ENCODE measurements at places on chromosomes 2 and 18.

DNA sequence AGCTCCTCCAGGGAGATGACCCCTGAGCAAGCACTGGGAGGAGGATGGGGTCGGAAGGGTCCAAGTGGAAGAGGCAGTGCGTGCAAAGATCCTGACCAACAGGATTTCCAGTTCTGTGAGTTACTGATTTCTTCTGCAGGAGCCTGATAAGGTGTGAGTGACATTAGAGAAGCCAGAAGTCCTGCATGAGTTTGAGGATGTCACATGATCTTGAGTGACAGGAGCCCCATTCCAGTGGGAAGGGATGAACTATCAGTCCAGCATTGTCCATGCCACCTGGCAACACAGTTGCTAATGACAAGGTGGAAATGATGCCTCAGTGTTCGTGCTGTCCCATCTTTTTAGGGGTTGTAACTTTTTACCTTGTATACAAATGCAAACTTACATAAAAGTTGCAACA is 285.1 kb upstream of the HDAC4 start:
- no peak for DNase-seq

- no peak for DNase-seq
These were observed 10.2 kb downstream of the IAH1 start for GRCh38 chr2:9484533-9484932.

- DNase-seq = no peak
These were observed 86.2 kb downstream of the METTL8 start for GRCh38 chr2:171347591-171348032.

- no peak for DNase-seq
These were observed 30.7 kb downstream of the LYPD6B start for GRCh38 chr2:149068996-149069888.

DNA sequence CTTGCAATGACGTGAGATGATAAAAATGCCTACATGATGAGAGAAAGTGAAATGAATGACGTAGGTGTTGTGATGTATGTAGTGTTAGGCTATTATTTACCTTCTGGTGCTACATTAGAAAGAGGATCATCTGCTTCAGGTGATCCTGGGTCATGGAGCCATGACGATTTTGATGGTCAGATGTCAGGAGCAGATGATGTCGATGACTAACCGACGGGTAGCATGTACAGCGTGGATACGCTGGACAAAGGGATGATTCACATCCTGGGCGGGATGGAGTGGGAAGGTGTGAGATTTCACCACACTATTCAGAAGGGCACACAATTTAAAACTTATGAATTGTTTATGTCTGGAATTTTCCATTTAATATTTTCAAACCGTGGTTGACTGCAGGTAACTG is 43.5 kb upstream of the ACVR1C start:
- no peak for DNase-seq

- DNase-seq = no peak
These were observed 114.8 kb upstream of the ZNF236 start for GRCh38 chr18:76707534-76707933.

- DNase-seq = no peak
These were observed 18.5 kb upstream of the RBBP8 start for GRCh38 chr18:22914633-22915032.

DNA sequence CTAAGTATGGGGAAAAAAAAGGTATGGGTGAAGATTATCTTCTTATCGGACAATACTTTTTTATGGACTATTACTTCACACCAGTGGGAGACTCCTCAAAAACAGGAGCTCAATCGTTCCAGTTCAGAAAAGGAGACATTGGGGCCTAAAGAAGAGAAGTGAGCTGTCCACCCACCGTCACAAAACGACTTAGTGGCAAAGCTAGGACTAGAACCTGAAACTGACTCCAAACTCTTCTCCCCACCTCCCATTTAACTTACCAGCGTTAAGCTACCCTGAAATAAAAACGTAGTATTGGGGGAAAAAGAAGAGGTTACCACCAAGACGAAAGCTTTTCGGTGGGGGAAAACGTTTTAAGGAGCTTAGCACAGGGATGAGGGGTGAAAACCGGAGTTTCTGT is 503 bp downstream of the GTF3C3 start:
- DNase-seq = peak; percentile 18

GRCh38 chr2:224816816-224817215 is 100.7 kb upstream of the CCDC195 start:
- no peak for DNase-seq

- peak; percentile 92 for DNase-seq
These were observed 112.5 kb upstream of the SLC38A11 start for GRCh38 chr2:165067643-165068486.

GRCh38 chr18:75179819-75180600 is 28.9 kb downstream of the PTGR3 start:
- no peak for DNase-seq

GRCh38 chr2:237092920-237093781 is 7.5 kb downstream of the COPS8 start:
- DNase-seq = no peak

DNA sequence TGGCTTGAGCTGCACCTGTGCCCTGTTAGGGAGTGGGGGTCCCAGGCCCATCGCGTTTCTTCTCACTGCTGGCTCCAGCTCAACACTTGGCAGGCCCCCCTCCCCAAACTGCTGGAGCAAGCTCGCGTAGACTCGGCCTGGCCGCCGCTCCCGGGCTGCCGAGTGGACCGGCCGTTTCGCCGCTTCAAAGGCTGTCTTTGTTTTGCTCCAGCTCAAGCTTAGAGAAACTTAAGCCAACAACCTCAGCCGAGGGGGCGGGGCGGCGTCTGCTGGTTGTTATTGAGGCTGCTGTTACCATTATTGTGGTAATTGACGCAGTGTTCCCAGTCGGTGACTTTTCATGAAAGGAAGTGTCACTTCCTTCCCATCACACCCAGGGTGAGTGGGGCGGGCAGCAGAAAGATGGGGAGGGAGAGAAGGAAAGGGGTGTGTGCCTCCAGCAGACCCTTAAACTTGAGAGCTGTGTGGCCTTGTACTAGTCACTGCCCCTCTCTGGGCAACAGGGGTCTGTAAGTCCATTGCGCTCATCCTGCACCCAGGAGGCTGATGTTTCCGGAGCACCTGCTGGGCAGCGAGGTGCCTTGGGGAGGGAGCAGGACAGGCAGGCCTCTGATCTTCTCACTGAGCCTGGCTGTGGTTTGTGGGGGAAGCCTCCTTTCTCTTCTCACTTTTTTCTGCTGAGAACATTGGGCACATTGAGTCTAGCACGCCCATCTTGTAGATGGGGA is 2.1 kb downstream of the ARID5A start:
- DNase-seq = no peak

DNA sequence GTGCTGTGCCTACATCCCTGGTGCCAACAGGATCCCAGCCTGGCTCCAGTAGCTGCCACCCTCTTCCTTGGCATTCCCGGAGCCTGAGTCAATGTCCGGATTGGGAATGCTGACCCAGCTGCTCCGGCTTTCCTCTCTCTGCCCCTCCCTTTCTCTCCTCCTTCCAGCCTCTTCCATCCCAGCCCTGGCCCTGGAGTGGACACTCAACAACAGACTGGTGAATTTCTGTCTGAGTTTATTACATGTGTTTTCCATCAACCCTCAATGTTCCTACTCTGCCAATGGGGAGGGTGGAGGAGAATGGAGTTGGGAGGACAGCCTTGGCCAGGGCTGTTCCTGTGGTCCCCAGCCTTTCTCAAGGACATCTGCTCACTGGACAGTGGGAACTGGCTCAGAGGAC is 917 bp upstream of the PRKAG3 start:
- no peak for DNase-seq

GRCh38 chr2:118520246-118520645 is 327.2 kb downstream of the EN1 start:
- DNase-seq = no peak

GRCh38 chr2:145253492-145253891 is 733.6 kb upstream of the ZEB2 start:
- DNase-seq = no peak

- no peak for DNase-seq
These were observed 399.8 kb downstream of the SATB2 start for GRCh38 chr2:199057936-199058335.

DNA sequence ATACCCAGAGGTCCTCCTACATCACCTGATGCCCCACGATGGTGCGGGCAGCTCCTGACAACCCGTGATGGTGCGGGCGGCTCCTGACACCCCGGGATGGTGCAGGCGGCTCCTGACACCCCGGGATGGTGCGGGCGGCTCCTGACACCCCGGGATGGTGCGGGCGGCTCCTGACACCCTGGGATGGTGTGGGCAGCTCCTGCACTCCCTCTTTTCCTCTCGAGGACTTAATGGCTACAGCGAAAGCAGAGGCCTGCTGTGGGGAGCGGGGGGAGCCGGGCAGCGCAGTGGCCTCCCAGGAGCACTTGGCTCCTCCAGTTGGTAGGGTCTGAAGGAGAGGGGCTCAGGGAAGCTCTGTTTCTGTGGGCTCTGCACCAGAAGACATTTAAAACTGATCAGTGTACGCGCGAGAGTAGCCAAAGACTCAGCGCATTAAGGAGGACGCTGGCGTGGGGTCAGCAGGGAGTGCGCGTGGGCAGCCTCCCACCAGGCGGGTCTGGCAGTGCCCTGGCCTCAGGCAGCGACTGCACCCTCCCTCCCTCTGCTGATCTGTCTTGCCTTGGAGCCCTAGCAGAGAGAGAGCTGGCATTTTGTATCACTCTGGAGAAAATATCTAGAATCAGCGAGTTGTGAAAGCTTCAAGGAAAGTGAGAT is 464.5 kb upstream of the MYT1L start:
- no peak for DNase-seq

DNA sequence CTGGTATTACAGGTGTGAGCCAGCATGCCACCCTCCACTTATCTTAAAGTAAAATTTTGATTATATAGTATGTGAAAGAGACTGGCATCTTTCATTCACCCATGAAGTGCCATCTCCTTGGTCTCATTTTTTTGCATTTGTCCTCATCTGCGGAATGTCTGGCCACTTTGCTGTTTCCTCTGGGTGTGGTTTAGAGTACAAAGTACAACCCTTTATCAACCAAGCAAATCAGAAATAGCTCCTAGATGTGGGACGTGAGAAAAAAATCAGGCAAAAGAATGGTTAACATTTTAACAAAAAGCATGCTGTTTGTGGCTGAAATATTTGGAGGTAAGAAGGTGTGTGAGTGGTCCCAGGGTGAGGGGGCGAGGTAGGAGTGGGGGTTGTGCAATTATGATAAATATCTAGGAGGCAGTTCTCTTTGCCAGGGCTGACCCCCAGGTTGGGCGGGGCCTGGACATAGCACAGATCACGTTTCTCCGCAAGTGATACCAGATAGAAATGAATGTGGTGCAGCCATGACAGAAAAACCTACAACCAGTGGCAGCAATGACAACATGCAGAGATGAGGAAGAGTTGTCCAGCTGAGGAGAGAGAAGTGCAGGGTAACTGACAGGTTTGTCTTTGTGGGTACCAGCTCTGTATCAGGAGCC is 115.8 kb upstream of the SERTAD2 start:
- DNase-seq = no peak

- DNase-seq = peak; percentile 4
These were observed 195.4 kb downstream of the FAM210A start for GRCh38 chr18:13530879-13531387.

GRCh38 chr2:149380205-149380604 is 49.8 kb downstream of the LYPD6 start:
- no peak for DNase-seq

- DNase-seq = no peak
These were observed 195.5 kb downstream of the CDCA7 start for GRCh38 chr2:173550143-173550542.

- no peak for DNase-seq
These were observed 255.7 kb downstream of the DSEL start for GRCh38 chr18:67260841-67261240.

- DNase-seq = no peak
These were observed 85.1 kb downstream of the BCL2 start for GRCh38 chr18:63234432-63234831.

- no peak for DNase-seq
These were observed 38.9 kb upstream of the LDLRAD4 start for GRCh38 chr18:13179566-13180113.

GRCh38 chr2:217858519-217859491 is 144.0 kb downstream of the TNS1 start:
- peak; percentile 72 for DNase-seq

DNA sequence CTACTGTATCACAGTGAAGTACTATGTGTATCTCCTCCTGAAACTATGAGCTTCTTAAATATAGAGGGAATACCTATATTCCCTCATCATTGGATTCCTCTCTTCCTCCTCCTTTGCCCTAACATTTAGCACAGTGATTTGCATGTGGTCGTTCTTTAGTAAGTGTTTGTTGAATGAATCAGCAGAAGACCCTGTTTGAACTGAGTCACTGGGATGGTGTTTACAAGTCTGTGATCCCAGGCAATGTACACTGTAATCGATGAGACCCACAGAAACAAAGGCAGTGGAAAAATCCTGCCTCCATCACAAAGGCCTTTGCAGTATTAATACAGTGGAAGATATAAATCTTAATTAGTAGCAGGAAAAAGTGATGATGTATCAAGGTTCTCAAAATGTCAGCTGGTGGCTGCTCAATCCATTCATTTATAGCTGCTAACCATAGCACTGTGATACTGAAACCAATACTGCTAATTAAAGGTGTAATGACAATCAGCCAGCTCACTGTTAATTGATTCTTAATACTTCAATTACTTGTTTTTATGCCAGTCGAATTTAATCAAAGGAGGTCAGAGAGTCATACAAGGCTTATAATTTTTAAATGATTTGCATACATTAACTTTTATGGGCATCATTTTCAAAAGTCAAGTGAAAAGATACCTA is 20.8 kb upstream of the MYO3B start:
- DNase-seq = no peak

GRCh38 chr18:11259469-11260150 is 110.2 kb upstream of the PIEZO2 start:
- DNase-seq = no peak

GRCh38 chr2:55311444-55311870 is 42.4 kb upstream of the MTIF2 start:
- no peak for DNase-seq

GRCh38 chr2:158042245-158042644 is 59.4 kb upstream of the UPP2 start:
- peak; percentile 78 for DNase-seq

- no peak for DNase-seq
These were observed 18.5 kb downstream of the ITGA6 start for GRCh38 chr2:172445851-172446250.

GRCh38 chr2:133942398-133942797 is 311.5 kb upstream of the MGAT5 start:
- DNase-seq = no peak

GRCh38 chr2:196277002-196277401 is 105.6 kb upstream of the STK17B start:
- no peak for DNase-seq

DNA sequence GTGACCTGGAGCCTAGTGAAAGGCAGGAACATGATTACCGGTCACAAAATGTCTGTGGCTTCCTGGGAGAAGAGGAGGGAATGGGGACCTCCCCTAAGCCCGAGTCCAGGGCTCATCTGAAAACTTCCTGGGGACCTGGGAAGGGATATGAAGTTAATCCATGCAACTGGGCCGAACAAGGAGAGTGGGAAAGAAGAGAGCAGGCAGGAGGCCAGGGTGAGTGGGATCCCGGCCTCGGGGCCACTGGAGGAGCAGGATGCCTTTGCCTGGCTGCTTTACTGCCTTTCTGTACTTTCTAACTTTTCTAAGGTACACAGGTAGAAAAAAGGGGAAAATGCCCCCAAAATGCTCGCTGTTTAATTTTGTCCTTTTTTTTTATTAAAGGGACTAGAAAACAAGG is 43.4 kb upstream of the MAL start:
- DNase-seq = no peak

GRCh38 chr2:110770404-110770958 is 38.1 kb downstream of the ACOXL start:
- DNase-seq = peak; percentile 90

- peak; percentile 33 for DNase-seq
These were observed 38.4 kb downstream of the TBC1D8 start for GRCh38 chr2:101112772-101113157.

GRCh38 chr18:55787536-55788073 is 199.6 kb upstream of the TCF4 start:
- no peak for DNase-seq

- DNase-seq = no peak
These were observed 16.5 kb downstream of the TMEM178A start for GRCh38 chr2:39682066-39682692.

Measured in NCI-H2171 treated with DMSO at 0.1 percent for 48 hours (cell line).